ENCODE measurements at places on chromosomes 11 and 22.

DNA sequence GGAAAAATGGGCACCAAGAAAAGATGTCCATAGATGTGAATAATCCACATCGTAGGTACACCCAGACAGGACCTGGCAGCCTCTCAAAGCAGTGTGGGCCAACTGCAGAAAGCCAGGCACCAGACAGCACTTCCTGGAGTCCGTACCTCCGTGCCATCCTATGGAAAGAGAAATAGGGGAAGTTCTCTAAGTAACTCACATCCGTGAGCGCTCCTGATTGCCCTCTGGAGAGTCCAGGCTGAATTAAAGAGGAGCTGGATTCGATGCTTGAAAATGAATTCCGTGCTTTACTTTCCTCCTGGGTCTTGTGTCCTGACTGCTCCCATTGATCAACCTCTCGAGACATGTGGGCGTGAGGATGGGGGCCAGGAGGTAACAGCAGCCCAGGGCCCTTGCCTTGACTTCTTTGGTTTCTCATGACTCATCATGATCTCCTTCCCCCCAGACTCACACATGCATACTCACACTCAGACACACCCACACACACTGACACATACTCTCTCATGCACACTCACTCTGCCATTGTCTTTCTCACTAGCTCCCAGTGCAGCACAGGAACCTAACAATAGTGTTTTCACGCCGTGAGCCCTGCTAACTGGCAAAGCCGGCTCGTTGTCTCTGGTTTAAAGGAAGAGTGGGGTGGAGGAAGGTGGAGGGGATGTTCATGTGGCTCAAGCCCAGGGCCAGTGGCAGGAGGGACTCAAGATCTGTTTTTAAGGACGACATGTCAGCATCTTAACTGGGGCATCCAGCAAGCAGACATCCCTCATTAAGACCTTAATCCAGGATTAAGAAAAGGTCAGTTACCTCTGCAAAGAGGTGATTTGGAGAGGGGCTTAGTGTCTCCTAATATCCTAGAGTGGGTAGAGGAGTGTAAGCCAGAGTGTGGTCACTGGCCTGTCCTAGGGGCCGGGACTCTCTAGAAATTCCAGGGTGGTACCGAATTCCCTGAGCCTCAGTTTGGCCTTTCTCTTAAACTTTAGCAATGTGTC lies 104.2 kb downstream of the SCN3B start:
- no peak for DNase-seq

- DNase-seq: no peak
Observed at GRCh38 chr22:41929418-41929810, 2.8 kb upstream of the TNFRSF13C start.

DNA sequence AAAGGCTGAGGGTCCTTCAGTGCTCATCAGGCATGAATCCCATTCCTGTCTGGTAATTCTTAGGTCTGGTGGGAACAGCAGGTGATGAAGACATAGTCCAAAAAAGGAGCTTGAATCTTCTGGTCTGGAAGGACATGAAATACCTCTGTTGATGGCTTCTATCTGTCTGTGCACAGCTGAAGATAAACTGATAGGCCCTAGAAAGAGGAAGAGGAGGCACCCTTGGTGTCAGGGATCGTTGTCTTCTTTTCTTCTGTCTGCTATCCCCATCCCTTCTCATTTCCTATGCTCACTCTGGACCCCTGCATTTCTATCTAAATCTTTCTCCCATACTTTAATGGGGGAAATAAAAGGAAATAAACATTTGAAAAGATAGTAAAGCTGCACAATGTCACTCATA lies 9.4 kb downstream of the AGBL2 start:
- DNase-seq: no peak

DNA sequence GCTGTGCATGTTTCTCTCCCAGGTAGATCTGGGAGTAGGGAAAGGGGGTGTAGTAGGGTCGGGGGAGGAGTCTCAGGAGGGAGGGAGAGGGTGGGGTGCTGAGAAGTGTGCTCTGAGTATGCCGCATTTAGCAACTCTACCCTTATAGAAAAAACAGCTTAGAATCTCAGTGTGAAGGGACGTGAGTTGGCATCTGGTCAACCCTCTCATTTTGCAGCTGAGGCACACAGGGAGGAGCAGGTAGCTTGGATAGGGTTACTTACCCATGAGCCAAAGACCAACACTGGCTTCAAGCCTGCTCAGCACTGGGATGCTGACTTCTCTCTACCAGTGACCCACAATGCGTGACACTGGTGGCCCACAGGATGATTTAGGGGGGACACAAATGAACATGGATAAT lies 95.9 kb downstream of the FBXO7 start:
- no peak for DNase-seq

GRCh38 chr11:128479144-128479543 lies 108.2 kb downstream of the ETS1 start:
- no peak for DNase-seq

GRCh38 chr11:71251151-71251721 lies 1.1 kb downstream of the SHANK2 start:
- no peak for DNase-seq

GRCh38 chr11:32861850-32862577 lies 30.6 kb upstream of the QSER1 start:
- no peak for DNase-seq

DNA sequence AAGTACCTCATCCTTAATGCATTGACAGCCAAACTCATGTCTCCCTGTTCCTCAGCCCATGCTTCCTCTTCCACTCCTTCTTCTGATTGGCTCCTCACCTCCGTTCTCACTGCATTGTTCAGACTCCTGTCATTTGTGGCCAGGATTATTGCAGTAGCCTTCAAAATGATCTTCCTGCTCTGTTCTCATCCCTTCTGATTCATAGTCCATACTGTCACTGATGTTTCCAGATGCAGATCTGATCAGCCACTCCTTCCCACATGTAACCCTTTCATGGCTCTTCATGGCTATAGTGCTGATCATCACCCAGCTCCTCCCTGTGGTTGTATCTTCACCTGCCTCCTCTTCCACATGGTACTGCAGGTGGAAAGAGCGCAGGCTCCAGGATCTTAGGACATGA lies 71.7 kb downstream of the DEPDC5 start:
- no peak for DNase-seq

GRCh38 chr11:113477321-113477720 lies 2.1 kb upstream of the DRD2 start:
- no peak for DNase-seq

- DNase-seq: no peak
Observed at GRCh38 chr22:46732513-46732912, 5.5 kb downstream of the CERK start.

- no peak for DNase-seq
Observed at GRCh38 chr11:34501949-34502348, 11.6 kb downstream of the ELF5 start.

DNA sequence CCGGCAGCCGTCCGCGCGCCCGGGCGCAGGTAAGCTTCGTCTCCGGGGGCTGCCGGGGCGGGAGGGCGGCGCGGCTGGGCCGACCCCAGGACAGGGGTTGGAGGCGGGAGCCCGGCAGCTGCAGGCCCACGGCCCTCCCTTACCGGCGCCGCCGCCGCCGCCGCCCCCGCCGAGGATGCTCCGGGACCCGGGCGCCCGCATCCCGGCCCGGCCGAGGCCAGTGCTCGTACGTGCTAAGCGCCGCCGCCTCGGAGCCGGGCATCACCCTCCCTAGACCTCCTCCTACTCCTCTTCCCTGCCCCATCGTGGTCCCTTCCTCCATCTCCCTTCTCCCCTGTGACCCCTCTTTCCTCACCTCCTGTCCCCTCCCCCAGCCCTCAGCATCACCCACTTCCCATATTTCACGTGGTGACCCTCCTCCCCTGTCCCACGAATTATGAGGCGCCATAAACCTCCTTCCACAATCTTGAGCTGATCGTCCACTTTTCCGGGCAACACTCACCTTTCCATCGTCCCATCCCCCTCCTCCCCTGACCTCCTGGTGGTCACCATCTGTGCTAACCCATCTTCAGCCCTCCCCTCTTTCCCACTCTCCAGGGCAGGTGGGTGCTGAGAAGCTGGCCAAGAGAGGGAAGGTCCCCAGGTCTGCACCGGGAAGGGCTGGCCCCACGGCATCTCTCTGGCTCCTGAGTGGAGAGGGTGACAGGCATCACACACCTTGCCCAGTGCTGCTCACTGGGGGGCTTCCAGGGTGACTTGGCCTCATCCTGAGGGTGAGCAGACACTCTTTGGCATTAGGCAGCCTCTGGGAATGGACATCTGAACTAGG lies 612 bp downstream of the ASPHD2 start:
- DNase-seq: no peak

- DNase-seq: no peak
Observed at GRCh38 chr11:60919320-60919719, 4.9 kb upstream of the TMEM132A start.

- DNase-seq: no peak
Observed at GRCh38 chr22:36417281-36417686, 29.5 kb upstream of the MYH9 start.

DNA sequence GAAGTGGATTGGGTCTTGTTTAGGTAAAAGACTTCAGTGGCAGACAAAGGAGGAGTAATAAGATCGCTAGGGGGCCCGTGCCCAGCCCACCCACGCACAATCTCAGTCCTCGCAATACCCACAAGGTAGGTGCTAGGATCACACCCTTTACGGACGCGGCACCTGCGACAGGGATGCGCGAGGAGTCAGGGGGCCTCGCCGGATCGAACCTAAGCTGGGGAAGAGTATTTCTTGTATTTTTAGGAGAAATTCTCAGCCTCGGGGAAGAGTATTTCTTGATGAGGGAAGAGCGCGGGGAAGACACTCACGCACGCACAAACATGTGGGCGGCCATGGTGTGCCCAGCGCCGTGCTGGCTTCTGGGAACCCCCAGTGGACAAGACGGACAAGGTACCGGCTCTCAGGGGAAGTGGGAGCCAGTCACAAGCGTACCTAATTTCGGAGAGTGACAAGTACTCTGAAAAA lies 745 bp upstream of the FAM118A start:
- no peak for DNase-seq

GRCh38 chr22:23509571-23510302 lies 70.4 kb downstream of the IGLL1 start:
- DNase-seq: no peak

Data from activated naive CD4-positive, alpha-beta T cell treated with anti-CD3 and anti-CD28 coated beads, Interleukin-2, amount 50 U/mL, for 72 hours (primary cell).